M059J (cell line): ENCODE measurements at places on chromosomes 3 and 15.
A peak's percentile ranks its signal among the peaks of the same experiment; 100 is the strongest.

DNA sequence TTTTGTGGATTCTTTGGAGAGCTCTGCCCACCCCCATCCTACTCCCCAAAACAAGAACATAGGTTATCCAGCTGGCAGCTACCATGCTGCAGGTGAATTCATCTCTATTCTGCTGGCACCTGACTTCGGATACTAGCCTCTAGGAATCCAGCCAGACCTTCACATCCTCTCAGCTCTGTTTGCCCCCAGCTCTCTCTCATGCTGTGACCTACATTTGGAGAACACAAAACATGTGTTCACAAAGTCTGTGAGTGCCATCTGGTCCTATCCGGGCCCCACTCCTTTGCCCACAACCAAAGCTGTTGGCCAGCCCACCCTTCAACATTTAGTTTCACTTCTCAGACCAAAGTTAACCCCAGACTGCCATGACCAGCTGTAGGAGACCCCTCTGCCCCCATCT lies 89.4 kb upstream of the C3orf80 start:
- DNase-seq, result no peak

DNA sequence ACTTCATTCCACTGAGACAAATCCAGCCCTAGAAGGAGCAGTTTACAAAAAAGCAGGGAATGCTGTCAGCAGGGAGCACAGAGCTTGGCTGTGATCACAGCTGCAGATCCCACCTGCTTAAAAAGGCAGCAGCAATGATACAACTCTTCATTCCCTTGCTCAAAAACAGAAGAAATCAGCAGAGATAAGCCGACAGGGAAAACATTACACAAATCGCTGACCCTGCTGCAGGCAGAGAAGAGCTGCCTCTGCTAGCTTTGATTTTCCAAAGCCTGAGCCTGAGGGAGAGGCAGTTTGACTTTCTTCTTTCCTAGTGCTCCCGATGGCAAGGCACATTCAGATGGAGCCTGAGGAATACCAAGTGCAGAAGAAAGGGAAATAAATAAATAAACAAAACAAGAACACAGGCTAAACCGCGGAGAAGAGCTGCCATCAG lies 80.2 kb downstream of the SHQ1 start:
- no peak for DNase-seq

DNA sequence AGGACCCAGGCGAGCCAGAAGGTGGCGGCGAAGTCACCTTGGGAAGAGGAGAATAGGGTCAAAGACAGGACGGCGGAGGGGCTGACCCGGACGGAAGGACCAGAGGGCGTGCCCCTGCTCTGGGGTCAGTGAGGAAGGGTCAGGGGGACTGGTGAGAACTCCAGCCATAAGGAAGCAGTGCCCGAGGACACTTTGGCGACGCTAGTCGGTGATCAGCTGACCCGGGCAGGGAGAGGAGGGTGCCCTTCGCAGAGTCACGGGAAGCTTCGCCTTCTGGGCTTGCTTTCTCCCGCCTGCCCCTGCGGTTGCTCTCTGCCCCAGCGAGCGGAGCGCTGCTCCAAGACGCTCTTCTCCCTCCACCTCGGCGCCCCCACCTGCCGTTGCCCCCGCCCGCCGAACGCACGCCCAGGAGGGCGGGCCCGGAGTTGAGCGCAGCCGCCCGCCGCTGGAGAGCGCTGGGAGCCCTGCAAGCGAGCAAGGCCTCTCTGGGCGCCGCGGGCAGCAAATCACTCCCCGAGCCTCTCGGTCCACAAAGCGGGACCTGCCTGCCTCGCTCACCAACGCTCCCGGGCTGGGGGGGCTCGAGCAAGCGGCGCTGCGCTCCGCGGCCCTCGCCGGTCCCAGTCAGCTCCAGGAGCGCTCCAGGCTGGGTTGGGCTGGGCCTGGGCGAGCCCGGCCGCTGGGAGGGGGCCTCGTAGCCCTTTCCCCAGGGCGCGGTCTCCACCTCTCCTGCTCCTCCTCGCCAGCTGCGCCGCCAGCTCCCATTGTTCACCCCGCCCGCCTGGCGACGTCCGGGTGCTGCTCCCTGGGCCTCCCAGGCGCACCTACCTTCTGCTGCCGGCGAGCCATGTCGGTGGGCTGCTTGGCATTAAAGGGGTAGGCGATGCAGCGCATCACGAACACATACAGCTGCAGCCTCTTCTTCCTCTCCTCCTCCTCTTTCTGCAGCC lies 1.2 kb downstream of the CADPS start:
- DNase-seq, result no peak

GRCh38 chr15:37014137-37014536 lies 86.2 kb downstream of the MEIS2 start:
- DNase-seq, result peak; percentile 29

- DNase-seq, result no peak
Measured at GRCh38 chr15:89751748-89752147, 699 bp upstream of the MESP1 start.

DNA sequence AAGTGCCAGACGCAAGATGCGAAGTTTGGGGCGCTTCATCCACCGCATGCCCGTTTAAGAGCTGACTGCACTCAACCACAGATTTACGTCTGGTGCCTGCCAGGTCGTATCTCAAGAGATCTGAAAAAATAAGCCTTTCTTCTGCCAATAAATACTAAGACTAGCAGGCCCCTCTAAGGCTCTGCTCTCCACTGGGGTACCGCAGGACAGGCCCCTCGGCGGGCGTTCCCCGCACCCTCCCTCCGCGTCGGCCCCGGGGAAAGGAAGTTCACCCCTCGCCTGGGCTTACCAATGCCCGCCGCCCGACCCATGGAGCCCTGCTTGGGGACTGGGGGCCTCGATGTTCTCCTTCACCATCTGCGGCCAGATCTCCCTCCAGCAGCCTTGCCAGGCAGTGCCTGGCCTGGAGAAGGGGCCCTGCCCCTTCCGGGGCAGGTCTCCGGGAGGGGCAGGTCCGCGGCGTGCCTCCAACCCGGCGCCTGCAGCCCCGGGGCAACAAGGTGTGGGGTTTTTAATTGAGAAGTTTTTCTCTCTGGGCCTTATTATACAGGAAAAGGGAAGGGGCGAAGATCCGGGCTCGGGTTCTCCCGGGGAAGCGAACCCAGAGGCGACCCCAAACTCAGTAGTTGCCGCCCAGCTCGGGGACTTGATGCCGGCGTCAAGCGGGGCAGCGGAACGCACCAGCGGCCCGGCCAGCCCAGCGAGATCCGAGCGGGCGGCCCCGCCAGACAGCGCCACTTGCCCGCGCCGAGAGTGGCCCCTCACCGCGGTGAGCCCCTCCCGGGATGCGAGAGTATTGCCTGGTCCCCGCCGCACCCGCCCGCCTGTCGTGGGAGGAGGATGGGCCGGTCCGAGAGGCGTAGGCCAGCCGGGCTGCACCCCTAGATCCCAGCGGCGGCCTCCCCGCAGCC lies 735 bp downstream of the GOLGA8B start:
- DNase-seq, result peak; percentile 45
